ENCODE measurements at places on chromosomes 3 and 15.

- no peak for DNase-seq
These were observed 52.8 kb downstream of the CLASP2 start for GRCh38 chr3:33665294-33665693.

DNA sequence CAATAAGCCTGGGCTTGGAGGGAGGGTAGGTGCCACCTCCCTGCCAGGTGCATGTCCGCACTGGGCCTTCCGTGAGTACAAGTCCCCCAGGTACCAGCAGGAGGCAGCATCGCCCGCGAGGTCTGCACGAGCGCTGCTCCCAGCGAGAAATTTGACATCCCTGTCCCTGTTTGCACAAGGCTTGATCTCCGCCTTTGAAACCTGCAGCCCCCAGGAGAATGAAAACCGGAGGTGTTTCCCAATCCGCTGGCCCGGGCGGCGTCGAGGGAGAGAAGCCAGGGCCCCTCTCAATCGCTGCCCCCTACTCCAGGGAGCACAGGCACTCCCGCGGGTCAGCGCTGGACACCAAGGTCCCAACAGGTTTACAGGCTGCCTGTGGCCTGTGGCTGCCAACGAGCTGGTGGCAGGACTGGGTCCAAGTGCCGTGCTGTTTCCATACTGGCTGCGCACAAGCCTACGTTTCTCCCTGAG is 961 bp downstream of the HAPLN3 start:
- peak; percentile 73 for DNase-seq

DNA sequence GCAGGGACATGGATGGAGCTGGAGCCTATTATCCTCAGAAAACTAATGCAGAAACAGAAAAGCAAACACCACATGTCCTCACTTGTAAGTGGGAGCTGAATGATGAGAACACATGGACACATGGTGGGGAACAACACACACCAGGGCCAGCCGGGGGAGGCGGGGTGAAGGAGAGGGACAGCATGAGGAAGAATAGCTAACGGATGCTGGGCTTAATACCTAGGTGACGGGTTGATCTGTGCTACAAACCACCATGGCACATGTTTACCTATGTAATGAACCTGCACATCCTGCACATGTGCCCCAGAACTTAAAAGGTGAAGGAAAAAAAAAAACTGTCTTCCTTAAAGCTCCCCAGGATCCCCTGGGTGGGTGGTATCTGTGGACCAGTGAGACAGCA is 87.1 kb downstream of the ADAMTS17 start:
- DNase-seq, result no peak

DNA sequence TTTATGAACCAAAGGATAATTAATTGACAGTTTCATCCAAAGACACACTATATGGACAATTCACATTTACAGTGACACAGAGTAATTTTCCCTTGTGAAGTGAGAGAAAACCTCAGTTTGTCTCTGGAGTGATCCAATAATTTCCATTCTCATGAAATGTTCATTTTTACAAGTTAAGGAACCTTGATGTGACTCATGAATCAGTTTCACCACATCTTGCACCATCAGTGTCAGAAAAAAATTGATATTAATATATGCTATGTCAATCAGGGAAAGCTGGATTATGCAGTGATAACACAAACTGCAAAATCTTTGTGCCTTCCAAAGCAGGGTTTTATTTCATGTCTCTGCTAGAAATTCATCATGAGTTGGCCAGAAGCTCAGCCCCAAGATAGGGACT is 348.1 kb downstream of the ARPP21 start:
- no peak for DNase-seq

GRCh38 chr15:96598514-96598913 is 268.0 kb downstream of the NR2F2 start:
- DNase-seq, result no peak

GRCh38 chr3:184175506-184175905 is 851 bp downstream of the AP2M1 start:
- DNase-seq, result no peak

- DNase-seq, result no peak
These were observed 29.7 kb upstream of the RNF7 start for GRCh38 chr3:141708367-141708766.

GRCh38 chr15:91921843-91922198 is 68.3 kb downstream of the SLCO3A1 start:
- DNase-seq, result no peak

- DNase-seq, result no peak
These were observed 17.3 kb downstream of the MRPS11 start for GRCh38 chr15:88484682-88485331.

GRCh38 chr3:133055339-133055738 is 17.1 kb downstream of the TMEM108 start:
- DNase-seq, result no peak

GRCh38 chr3:151395806-151396205 is 11.3 kb upstream of the P2RY12 start:
- DNase-seq, result no peak

- no peak for DNase-seq
These were observed 401.4 kb downstream of the ROBO1 start for GRCh38 chr3:79366414-79366813.

DNA sequence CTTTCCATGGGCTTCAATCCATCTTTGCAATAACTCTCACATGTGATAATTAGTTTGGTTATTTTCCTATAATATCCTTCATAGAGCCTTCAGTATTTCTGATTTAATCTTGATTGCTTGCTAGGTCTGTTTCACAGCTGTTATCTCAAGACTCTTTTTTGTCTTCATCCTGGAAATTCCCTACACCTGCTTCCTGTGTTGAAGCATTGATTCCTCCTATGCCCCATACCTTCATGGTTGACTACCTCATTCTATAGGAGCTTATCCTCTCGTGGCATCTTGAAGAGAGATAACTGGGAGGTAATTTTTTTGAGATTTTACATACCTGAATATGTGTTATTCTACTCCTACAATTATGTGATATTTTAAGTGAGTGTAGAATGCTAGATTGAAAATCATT is 26.7 kb downstream of the PIK3CA start:
- DNase-seq, result no peak

DNA sequence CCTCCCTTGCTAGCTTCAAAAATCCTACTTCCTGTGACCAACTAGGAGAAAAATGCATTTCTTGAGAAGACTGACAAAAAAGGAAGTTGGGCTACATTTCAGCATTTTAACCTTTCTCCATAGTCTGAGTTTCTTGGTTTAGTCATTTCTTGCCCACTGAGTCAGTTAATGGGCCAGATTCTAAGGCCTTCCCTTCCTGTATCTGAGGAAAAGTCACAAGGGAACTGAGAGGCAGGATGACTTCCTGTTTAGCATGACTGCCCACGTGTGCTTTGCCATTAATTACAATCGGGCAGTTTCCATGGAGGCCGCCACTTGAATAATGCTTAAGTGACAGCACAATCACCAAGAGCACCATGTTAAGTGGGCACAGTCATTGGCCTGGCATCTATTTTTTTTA is 794.4 kb upstream of the LMCD1 start:
- no peak for DNase-seq

GRCh38 chr3:152688313-152688712 is 146.6 kb upstream of the P2RY1 start:
- no peak for DNase-seq

DNA sequence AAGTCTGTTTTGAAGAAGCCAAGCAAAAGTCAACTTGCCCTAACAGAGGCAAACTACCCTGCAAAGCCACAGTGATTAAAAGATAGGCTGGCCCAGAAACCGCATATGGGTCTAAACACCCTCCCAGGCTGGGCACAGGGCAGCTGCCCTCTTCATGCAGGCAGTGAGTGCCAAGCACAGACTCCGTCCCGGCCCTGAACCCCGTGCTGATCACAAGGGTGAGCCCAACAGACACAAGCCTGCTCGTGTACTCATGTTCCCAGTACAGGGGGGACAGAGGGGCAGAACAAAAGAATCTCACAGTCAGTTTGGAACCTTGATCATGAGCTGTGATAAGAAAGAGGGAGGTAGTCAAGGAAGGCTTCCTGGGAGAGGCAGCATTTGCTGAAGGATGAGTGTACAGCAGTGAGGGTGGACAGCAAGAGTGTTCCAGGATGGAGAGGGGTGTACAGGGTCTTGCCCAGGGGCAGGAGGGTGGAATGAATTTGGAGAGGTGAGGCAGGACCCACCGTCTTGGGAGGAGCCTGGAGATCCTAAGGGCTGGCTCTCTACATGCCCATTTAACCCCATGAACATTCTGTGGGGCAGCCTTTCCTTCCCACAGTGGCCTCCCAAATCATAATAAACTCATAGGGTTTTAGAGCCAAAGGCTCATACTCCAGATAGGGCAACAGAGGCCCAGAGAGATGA is 43.2 kb upstream of the PRR23E start:
- no peak for DNase-seq

- DNase-seq, result no peak
These were observed 154.3 kb downstream of the NR2F2 start for GRCh38 chr15:96484830-96485229.

DNA sequence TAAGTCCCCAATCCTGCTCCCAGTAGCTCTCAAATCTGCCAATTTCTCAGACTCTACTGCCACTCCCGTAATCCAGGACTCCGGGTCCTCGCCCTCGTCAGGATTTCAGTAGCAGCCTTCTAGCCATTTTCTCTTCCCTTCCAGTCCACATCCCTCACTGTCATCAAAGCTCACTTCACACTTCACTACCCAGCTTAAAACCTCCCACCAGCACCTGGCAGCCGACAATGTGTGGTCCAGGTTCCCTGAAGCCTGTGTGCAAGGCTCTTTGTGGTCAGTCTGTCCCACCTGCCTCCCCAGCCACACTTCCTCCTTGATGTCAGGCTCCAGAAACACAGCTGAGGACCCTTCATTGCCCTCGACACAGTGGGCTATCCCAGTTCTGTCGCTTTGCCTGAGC is 304.5 kb upstream of the ROPN1 start:
- DNase-seq, result no peak

- DNase-seq, result no peak
These were observed 193.2 kb upstream of the TPRG1 start for GRCh38 chr3:188978421-188979171.

- DNase-seq, result no peak
These were observed 113.8 kb downstream of the ADCY5 start for GRCh38 chr3:123335007-123335670.

DNA sequence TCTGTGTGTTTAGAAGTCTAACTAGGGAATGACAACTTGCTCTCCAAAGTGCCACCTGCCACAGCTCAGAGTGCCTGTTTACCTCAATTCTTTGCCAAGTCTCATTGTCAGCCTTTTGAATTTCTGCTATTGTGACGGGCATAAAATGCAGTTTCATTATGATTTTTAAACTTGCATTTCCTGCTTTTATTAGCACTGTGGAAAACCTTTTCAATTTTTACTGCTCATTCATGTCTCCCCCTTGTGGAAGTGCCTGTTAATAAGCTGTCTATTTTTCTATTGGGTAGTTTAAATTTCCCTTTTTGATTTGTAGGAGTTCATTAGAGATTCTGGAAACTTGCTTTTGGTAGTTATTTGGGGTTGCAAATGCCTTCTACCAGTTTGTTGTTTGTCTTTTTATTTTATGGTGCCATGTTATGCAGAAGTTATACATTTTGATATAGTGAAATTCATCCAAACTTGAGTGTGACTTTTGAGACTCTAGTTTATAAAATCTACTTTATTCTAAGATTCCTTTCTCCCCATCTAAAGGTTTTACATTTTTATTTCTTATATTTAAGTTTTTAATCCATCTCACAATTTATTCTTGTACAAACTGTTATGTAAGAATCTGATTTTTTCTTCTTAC is 53.9 kb upstream of the FRMD4B start:
- no peak for DNase-seq

GRCh38 chr3:134038716-134039115 is 9.0 kb upstream of the SLCO2A1 start:
- no peak for DNase-seq

GRCh38 chr3:105800320-105800719 is 68.5 kb downstream of the CBLB start:
- DNase-seq, result no peak

GRCh38 chr15:43429687-43430086 is 58.8 kb downstream of the TUBGCP4 start:
- no peak for DNase-seq

- DNase-seq, result no peak
These were observed 266.2 kb downstream of the ZNF385D start for GRCh38 chr3:21484828-21485144.

DNA sequence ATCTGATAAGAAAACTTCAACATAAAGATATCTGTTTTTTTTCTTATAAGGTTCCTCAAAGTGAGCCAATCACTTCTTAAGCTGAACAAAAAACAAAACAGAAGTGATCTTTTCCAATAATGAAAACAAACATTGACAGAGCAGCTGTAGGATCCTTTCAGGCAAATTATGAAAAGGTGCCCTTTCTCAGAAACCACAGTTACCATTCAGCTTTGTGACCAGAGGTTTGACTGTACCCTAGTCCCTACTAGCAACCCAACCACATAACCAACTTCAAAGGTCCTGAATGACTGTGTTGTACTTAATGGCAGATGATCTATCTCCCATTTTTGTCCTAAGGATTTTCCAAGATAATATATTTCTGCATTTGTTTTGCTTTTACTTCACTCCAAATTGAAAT is 39.4 kb upstream of the CCR2 start:
- DNase-seq, result no peak

GRCh38 chr15:51171634-51171932 is 76.9 kb upstream of the TNFAIP8L3 start:
- no peak for DNase-seq

- DNase-seq, result no peak
These were observed 1.1 kb downstream of the C2CD4B start for GRCh38 chr15:62164014-62164395.
